ENCODE measurements at places on chromosomes 3 and 15. TPM values are rescaled to one million over a fixed set of nuclear protein-coding genes. Genes with fewer than 3 reads are reported as not detected.

GRCh38 chr3:901953-902778 is 190.7 kb upstream of the CNTN6 start:
- H3K27ac ChIP-seq: no peak overlapping the region
- H3K4me3 ChIP-seq: no peak overlapping the region
- no peaks in the 10 kb centered on the region for H3K4me1 ChIP-seq
- H3K27me3 ChIP-seq: no peaks in the 10 kb centered on the region

Gene SERPINI2
- not detected for total RNA-seq

GRCh38 chr15:85609492-85609891 is 185.2 kb downstream of the KLHL25 start:
- H3K27me3 ChIP-seq: no peaks in the 10 kb centered on the region
- H3K27ac ChIP-seq: no peak overlapping the region
- DNase-seq: no peak
- H3K36me3 ChIP-seq: peaks cover 30% of the 10 kb centered on the region
- H3K4me3 ChIP-seq: no peak overlapping the region
- H3K4me1 ChIP-seq: peaks cover 22% of the 10 kb centered on the region

DNA sequence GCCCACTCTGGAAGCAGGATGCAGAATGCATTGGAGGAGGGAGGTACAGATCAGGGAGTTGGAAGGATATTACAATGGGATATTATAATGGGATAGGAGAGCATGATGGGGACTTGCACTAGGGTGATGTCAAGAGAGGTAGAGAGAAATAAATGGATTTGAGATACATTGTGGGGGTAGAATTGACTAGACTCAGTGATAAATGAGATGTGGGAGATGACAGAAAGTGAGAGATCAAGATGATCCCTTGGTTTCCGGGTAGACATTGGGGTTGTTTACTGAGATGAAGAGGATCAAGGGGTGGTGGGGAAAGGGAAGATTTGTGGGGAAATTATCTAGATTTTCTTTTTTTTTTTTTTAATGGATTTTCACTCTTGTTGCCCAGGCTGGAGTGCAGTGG is 42.7 kb downstream of the BFSP2 start:
- no peak overlapping the region for H3K27ac ChIP-seq
- no peak for DNase-seq
- H3K27me3 ChIP-seq: no peaks in the 10 kb centered on the region
- no peak overlapping the region for H3K4me3 ChIP-seq

- H3K27ac ChIP-seq: no peak overlapping the region
- no peaks in the 10 kb centered on the region for H3K4me1 ChIP-seq
- no peaks in the 10 kb centered on the region for H3K36me3 ChIP-seq
- H3K4me3 ChIP-seq: no peak overlapping the region
These were observed 29.0 kb downstream of the RASGRP1 start for GRCh38 chr15:38535491-38536200.

- H3K27ac ChIP-seq: no peak overlapping the region
- no peak for DNase-seq
- no peaks in the 10 kb centered on the region for H3K27me3 ChIP-seq
- no peak overlapping the region for H3K4me3 ChIP-seq
- no peaks in the 10 kb centered on the region for H3K36me3 ChIP-seq
These were observed 81.4 kb downstream of the CGNL1 start for GRCh38 chr15:57457726-57458125.

Gene HACD2
- 47.2 TPM for total RNA-seq

DNA sequence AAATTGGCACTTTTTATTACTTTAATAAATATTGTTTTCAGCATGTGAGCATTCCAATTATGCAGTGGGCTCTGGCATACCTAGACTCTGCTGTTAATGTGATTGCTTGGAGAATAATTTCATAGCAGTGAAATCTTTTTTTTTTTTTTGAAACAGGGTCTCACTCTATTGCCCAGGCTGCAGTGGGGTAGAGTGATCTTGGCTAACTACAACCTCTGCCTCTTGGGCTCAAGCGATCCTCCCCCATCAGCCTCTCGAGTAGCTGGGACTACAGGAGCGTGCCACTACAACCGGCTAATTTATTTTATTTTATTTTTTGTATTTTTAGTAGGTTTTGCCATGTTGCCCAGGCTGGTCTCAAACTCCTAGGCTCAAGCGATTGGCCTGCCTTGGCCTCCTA is 14.6 kb upstream of the CORO2B start:
- DNase-seq: peak; percentile 3
- peaks cover 3% of the 10 kb centered on the region for H3K4me1 ChIP-seq
- H3K27me3 ChIP-seq: peaks cover 11% of the 10 kb centered on the region
- no peaks in the 10 kb centered on the region for H3K36me3 ChIP-seq

DNA sequence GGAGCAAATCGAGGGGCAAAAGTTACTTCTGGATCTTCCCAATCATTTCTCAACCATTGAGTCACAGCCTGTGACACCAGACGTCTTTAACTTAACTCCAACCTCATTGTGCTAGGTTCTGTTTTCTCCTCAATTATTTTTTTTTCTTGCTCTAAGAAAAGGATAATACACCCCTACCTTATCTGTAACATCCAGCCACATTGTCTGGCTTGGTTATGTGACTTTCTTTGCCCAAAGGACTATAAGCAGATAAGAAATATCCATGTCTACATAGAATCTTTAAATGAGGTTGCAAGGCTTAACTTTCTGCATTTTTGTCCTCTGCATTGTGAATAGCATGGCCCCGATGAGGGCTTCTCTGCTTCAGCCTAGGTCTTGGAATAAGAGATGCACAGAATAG is 782.4 kb upstream of the CFAP20DC start:
- no peaks in the 10 kb centered on the region for H3K4me1 ChIP-seq
- no peaks in the 10 kb centered on the region for H3K27me3 ChIP-seq
- H3K4me3 ChIP-seq: no peak overlapping the region
- no peaks in the 10 kb centered on the region for H3K36me3 ChIP-seq
- H3K27ac ChIP-seq: no peak overlapping the region

GRCh38 chr3:46928282-46928681 is 48.3 kb downstream of the CCDC12 start:
- no peaks in the 10 kb centered on the region for H3K27me3 ChIP-seq
- H3K4me3 ChIP-seq: no peak overlapping the region

Gene TBCCD1
- 11.3 TPM for total RNA-seq

Gene MYL3
- 3.8 TPM for total RNA-seq

Gene DPPA4
- not detected for total RNA-seq

- H3K27ac ChIP-seq: no peak overlapping the region
- H3K27me3 ChIP-seq: no peaks in the 10 kb centered on the region
- no peak for DNase-seq
- H3K4me3 ChIP-seq: no peak overlapping the region
- no peaks in the 10 kb centered on the region for H3K36me3 ChIP-seq
These were observed 87.0 kb downstream of the SV2B start for GRCh38 chr15:91186904-91187656.

Data from upper lobe of right lung (tissue), 1 donor.